ENCODE measurements at places on chromosomes 7 and 10.

DNA sequence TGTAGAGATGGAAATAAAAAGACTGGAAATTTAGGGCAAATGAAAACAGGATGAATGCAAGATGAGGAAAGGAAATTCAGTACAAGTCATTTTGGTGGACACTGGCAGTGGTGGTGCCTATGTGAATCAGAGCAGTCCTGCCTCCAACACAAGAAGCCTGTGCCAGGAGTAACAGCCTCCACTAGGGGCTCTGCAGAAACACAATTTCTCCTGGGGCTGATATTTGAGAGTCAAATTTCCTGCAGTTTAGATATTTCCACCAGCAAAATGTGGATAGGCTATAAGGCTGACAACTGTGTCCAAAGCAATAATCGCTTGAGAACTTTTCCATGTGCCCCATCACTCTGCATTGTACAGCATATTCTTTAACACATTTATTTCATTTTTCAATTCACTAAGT, 4.7 kb upstream of the PLXDC2 start:
- DNase-seq: no peak

DNA sequence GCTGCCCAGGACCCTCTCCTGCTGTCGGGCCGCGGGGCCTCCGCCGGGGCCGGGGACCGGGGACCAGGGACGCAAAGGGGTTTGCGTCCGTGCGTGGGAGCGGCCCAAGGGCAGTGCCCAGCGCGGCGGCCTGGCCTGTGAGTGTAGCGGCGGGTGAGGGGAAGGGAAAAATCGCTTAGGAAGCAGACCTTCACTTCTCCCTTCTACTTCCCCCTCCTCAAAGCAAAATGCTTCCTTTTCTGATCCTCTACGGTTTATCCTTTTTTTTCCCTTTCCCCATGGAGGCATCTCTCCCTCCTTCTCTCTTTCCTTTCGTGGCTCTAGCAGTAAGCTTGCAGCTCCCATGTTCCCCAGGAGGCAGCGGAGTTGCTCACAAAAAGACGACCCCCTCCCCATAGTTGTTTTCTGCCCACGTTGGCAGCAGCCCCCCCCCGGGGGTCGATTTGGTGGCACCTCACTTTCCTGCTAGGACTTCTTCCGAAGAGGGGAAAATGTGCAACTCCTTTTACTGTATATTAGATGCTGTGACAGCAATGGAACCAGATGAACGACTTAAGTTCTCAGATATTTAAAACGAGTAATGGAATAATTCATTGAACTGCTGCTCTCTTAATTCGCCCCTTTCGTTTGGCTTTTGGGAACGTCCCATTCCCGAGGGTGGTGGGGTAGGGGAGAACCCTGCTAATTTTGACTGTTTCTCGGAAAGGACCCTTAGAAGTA, 724 bp downstream of the CAPZA2 start:
- DNase-seq: no peak

- DNase-seq: no peak
These were observed 61.8 kb upstream of the LRRC18 start for GRCh38 chr10:49001402-49001801.

DNA sequence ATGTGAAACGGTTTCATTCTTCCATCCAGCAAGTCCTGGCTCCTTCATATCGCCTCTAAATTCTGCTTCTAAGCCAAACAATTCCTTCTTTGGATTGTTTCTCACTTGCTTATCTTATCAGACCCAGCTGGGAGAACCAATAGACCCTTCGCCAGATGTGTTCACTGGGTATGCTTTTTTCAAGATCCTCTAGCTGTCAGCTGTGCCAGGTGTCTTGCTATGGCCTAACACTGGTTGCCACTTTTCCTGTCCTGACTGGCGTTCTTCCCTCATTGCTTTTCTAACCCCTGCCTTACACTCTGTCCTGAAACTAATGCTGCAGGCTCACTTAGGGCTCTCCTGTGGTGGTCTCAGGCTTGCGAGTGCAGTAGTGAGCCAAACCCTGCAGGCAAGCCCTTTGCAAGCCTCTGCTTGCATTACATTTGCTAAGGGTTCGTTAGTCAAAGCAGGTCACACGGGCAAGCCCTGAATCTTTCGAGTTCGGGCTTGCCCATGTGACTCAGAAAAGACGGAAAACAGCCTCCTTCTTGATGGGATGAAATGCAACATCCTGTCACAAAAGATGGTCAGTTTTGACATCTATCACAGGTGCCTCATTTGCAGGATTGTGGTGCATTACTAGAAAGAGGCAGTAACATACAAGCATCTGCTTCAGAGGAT, 92.8 kb downstream of the VWC2 start:
- no peak for DNase-seq

DNA sequence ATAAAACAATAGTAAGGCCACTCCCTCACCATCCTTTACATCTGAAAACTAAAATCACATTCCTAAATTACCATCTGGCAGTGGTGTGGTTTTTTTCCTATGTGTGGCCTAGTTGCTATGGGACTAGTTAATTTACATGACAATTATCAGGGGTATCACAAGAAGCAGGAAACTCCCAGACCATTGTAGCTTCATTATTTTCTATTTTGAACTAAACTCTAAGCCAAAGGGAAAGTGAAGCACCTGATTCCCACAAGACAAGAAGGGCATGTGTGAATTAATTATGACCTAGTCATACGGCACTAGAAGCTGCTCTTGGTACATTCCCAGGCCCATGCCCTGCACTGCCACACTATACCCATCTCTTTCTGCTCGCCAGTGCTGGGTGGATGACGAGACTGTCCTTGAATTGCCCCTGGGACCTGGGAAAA, 103.4 kb downstream of the ATXN7L1 start:
- no peak for DNase-seq

GRCh38 chr10:27618036-27618615, 114.0 kb downstream of the RAB18 start:
- DNase-seq: no peak

- DNase-seq: no peak
These were observed 10.3 kb upstream of the MUC17 start for GRCh38 chr7:101009629-101010028.

DNA sequence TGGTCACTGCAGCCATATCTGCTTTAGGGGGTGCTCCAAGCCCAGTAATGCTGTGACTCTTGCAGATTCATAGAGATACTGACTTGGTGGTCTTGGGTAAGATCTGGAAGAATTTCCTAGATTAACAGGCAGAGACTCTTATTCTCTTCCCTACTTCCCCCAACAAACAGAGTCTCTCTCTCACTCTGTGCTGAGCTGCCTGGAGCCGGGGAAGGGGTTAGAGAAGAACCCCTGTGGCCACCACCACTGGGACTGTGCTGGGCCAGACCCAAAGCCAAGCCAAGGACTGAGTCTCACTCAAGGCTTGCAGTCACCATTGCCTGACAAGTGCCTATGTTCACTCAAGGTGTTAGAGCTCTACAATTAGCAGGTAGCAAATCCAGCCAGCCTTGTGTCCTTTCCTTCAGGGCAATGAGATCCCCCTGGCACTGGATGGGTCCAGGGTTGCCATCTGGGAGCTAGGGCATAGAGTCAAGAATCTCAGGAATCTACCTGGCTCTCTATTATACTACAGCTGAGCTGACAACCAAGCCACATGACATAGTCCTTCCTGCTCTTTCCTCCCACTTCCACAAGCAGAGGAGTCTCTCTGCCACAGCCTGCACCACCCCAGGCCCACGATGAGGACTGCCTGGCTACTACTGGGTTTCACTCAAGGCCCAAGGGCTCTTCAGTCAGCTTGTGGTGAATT, 41.4 kb upstream of the TECTB start:
- no peak for DNase-seq

DNA sequence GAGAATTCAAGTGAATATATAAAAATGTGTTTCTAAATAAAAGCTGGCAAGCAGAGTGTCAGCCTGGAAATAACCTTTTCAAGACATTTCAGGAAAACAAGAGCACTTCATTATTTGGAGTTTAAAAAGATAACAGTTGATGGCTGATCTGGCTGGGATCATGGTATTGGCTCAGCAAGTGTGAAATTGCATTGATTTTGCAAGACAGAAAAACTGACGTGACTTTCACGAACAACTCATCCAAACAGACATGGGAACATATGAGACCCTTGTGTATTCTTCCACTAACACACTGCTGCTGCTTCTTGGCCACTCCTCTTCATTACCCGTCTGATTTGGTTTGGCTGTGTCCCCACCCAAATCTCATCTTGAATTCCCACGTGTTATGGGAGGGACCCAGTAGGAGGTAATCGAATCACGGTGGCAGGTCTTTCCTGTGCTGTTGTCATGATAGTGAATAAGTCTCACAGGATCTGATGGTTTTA, 108.5 kb downstream of the RAB18 start:
- DNase-seq: no peak

DNA sequence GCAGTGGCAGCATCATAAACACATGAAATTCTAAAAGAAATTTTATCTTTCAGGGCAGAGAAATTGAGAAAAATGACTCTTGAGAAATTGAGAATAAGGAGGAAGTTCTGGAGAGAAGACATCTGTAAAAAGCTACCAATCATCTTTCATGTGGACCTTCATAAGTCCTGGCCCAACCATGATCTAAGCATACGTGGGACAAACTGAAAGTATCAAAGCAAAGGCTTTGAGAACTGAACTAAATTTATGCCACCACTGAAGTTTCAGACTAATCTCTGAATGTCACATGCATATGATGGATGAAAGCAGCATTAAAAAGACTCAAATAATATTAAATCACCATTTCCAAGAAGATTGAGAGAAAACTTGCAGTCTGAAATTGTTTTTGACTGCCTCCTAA, 1502.8 kb upstream of the LRRTM3 start:
- DNase-seq: no peak

- no peak for DNase-seq
These were observed 21.6 kb downstream of the NT5C3A start for GRCh38 chr7:33040803-33041516.

GRCh38 chr7:132002343-132002968, 446.0 kb upstream of the PODXL start:
- no peak for DNase-seq

DNA sequence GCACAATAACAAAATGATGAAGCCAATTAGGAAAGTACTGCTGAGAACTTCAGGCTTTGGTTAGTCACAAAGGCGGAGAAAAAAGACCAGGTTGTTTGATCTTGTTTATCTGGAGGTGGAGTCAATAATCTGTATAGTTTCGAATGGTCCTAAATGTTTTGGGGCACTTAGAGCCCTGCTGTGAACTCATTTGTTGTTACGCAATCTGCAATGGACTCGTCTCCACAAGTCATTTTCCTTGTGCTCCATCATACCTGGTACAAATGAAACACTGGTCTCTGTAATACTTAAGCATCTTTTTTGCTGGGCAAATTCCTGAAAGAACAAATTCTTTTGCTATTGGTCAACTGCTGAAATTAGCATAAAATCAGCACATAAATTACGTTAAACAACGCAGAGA, 430.5 kb downstream of the GATA3 start:
- no peak for DNase-seq

DNA sequence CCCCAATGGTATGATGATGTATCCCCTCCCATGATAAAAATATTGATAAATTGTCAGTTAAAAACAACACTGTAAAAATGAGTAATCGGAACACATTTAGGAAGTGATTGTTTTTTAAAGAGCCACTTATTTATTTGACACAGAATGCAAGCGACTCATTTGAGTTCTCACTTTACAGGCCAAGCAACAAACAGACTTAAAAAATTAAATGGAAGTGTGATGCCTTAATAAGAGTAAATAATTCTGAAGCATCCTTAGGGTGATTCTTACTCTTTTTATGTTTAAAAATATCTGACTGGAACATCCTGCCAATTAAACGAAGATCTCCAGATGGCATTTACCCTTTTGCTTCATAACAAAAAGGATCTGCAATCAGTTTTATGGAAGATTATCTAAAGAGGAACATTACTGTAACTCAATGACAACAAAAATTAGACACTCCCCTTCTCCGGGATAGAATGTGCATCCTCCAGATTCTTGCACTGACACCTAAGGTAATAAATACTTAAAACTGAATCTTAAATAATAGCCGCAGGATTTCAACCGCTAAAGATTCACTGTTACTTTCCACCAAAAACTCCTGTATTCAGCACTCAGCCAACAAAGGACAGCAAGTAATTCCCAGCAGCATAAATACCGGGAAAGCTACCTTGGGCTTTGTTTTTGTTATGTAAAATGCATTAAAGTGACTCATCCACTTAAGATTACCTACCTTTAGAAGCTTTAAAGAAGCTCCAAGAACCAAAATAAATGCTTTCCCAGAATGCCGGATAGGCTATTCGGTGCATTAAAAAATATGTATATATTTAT, 1.7 kb downstream of the CACNA2D1 start:
- DNase-seq: no peak

DNA sequence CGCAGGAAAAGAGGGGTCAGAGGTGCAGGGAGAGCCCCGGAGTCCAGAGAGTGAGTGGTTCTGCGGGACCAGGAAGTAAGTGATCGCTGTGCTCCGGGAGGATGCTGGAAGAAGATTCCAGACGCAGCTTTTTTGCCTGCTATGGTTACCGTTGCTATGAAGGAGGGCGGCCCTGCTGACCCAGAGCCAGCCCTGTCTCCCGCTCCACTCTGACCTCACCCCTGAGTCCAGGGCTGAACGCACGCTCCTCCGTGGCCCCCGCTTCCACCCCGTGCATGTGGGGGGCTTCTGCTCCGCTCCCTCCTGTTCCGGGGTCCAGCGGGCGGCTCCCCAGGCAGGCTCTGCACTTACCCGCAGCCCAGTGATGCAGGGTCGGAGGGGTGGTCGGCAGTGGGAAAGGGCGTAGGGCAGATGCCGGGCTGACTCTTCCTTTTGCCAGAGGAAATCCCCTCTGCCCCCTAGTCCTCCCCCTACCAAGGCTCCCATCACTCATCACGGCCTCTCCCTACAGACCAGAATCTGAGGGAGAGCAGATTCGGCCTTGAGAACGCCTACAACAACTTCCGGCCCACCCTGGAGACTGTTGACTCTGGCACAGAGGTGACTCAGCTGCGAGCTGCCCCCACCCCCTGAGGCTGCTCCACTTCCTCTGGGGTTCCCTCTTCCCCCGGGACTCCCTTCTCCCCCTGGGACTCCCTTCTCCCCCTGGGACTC, 2.7 kb upstream of the MUC17 start:
- peak; percentile 40 for DNase-seq

- DNase-seq: no peak
These were observed 4.5 kb downstream of the STAM start for GRCh38 chr10:17648243-17649035.

DNA sequence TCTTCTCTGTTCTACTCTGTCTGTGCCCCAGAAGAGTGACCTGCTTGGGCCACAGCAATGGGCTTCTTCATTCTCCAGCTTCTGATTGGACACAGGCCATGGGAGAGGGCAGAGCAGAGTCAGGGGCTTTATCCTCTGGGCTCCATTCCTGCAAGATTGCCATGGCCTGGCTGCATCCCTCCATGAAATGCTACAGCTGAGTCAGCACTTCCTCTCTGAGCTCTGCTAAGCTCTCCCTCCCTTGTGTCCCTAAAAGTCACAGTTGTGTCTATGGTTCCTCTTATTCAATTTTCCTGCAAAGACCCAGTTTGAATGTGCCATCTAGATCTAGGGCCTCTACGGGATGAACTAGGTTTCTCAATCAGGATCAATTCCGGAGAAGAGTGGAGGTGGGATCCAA, 903.8 kb downstream of the TYW1 start:
- no peak for DNase-seq

- peak; percentile 88 for DNase-seq
These were observed 116.2 kb upstream of the LAMB4 start for GRCh38 chr7:108246227-108246837.
